ENCODE measurements at places on chromosomes 1 and 21.

- no peak for DNase-seq
Observed at GRCh38 chr1:52792036-52792435, 50.5 kb upstream of the ZYG11A start.

DNA sequence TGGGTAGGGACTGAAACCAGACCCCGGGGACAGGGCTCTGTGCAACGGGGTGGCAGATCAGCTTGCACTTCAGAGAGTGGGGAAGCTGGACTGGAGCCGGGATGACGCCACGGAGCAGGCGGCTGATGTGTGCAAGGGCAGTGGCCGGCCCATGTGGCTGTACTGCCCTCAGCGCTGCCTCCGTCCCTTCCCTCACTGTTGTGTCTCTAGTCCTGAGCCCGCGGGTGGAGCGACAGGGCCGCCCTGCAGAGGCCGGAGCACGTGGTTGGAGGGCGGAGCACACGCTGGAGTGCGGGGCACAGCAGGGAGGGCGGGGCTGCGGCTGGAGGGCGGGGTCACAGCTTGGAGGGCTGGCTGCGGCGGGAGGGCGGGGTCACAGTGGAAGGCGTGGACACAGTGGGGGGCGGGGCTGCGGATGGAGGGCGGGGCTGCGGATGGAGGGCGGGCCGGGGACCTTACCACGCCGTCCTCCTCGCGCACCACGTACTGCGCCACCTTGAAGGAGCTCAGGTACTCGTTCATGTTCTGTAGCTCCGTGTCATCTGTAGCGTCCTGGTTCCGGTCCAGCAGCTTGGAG is 52.4 kb downstream of the CHD5 start:
- no peak for DNase-seq

GRCh38 chr1:233372218-233373120 is 44.9 kb downstream of the MAP3K21 start:
- DNase-seq, result no peak

- DNase-seq, result no peak
Observed at GRCh38 chr21:32018381-32018780, 145.6 kb downstream of the HUNK start.

Measured in GM12864 (cell line).